ENCODE measurements at places on chromosomes 11 and 22.

- DNase-seq, result no peak
Observed at GRCh38 chr11:71568704-71569349, 3.5 kb downstream of the KRTAP5-10 start.

DNA sequence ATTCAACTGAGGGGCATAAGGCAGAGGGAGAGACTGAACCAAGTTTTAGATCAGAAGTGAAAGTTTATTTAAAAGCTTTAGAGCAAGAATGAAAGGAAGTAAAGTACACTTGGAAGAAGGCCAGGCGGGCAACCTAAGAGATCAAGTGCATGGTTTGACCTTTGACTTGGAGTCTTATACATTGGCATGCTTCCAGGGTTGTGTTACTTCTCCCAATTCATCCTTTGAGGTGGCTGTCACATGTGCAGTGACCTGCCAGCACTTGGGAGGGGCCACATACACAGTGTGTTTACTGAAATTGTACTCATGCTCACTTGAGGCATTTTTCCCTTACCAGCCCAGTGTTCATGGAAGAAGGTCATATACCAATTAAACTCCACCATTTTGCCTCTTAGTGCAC, 30.4 kb downstream of the CYP2R1 start:
- no peak for DNase-seq

GRCh38 chr11:126432065-126432461, 76.6 kb downstream of the ST3GAL4 start:
- no peak for DNase-seq

DNA sequence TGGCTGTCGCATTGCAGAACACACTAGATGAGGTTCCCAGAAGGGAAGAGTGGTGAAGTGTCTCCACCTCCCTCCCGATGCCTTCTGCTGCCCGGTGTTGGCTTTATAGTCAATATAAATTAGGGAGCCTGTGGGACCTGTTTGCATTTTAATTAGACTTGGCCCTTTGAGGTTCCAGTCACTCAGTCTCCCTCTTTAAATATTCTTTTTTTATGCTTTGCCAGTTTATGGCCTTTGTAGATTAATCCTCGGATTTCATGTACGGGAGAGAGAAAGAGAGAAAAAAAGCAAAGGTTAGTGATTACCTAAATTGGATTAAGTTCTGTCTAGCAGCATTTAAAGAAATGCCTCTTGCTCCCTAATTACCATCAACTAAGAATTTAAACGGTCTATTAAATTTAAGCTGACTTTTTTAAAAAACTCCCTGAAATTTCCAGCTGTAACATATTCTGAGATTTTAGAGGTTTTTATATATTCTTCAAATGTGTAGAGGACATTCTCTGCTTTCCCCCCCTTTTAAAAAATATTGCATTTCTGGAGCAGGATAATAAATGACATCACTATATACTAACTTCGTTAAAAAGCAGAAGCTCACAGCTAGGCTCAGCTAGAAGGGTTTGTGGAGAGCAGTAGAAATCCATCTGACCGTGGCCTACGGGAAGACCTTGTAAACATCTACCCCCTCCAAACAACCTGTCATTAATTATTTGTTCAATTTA, 84.4 kb downstream of the PRR5L start:
- no peak for DNase-seq

DNA sequence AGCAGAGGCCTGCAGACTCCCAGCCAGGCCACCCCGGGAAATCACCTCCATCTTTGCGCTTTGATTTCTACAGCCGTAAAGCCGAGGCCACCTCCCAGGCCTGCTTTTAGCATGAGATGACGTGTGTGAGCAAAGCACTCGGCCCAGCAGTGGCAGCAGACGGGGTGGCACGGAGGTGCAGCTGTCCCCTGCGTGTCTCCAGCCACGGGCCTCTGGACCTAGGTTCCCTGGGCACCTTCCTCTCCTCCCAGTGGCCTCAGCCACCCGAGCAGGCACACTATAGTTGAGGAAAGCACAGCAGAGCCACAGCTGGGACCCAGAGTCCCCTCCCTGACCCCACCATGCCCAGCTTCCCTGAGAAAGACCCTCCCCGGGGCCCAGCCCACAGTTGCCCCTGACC, 15.9 kb downstream of the GNAZ start:
- DNase-seq, result no peak

- DNase-seq, result no peak
Observed at GRCh38 chr11:61814247-61814957, 2.4 kb downstream of the FADS1 start.

All from left renal cortex interstitium (tissue), 4 donors.